Peyer's patch (tissue), 4 donors: ENCODE measurements at places on chromosomes 3 and 15. TPM values are rescaled to one million over a fixed set of nuclear protein-coding genes. Genes with fewer than 3 reads are reported as not detected.

Gene IL17RB
- 37.5 TPM for total RNA-seq

Gene ZNF774
- 8.3 TPM for total RNA-seq

DNA sequence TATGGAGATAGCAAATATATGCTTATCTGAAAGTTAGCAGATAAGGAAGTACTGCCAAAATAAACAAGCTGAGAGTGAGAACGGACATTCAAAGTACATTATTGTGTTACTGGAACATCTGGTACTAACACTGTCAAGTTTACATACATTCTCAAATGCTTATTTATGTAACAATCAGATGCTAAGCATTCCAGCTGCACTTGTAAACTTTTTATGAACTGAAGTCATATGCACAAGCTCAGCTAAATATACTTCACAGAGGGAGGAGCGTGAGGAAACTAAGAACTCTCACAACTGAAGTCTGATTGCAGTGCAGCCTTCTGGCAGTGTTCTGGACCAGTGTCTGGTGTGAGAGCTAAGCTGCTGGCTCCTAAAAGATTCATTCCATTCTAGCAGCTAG is 223.7 kb upstream of the NANOGP8 start:
- H3K4me3 ChIP-seq, result no peak overlapping the region
- no peaks in the 10 kb centered on the region for H3K36me3 ChIP-seq
- no peaks in the 10 kb centered on the region for H3K27me3 ChIP-seq
- no peak for DNase-seq
- peak overlapping the region; percentile 13 for H3K27ac ChIP-seq
- no peaks in the 10 kb centered on the region for H3K4me1 ChIP-seq

GRCh38 chr3:32421991-32422859 is 30.6 kb downstream of the CMTM7 start:
- no peak overlapping the region for H3K4me3 ChIP-seq
- peak; percentile 82 for DNase-seq
- H3K4me1 ChIP-seq, result peaks cover 21% of the 10 kb centered on the region
- H3K36me3 ChIP-seq, result no peaks in the 10 kb centered on the region
- H3K27ac ChIP-seq, result peak overlapping the region; percentile 69

- no peaks in the 10 kb centered on the region for H3K36me3 ChIP-seq
- H3K4me1 ChIP-seq, result no peaks in the 10 kb centered on the region
- H3K27ac ChIP-seq, result no peak overlapping the region
Observed at GRCh38 chr3:45642731-45643152, 46.5 kb upstream of the SACM1L start.

GRCh38 chr3:173411375-173411973 is 13.9 kb downstream of the NLGN1 start:
- H3K4me1 ChIP-seq, result no peaks in the 10 kb centered on the region
- DNase-seq, result no peak
- H3K27ac ChIP-seq, result no peak overlapping the region
- no peaks in the 10 kb centered on the region for H3K36me3 ChIP-seq
- H3K27me3 ChIP-seq, result no peaks in the 10 kb centered on the region

DNA sequence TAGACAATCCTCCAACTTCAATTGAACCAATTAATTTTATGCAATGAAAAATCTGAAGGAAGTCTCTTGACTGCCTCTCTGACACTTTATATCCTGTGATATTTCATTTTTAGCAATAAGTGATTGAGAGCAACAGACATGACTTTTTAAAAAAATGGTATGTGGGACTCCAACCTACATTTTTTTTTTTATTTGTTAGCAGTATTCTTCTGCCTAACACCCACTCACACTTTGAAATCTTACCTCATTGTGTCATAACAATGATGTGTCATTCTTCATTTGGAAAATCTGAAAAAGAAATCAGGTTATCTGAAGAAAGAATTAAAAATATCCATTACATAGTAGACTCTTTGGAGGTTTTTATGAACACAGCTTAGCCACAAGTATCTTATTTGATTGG is 541.3 kb upstream of the KCNMB2 start:
- H3K4me1 ChIP-seq, result no peaks in the 10 kb centered on the region
- no peaks in the 10 kb centered on the region for H3K27me3 ChIP-seq
- H3K4me3 ChIP-seq, result no peak overlapping the region
- no peaks in the 10 kb centered on the region for H3K36me3 ChIP-seq
- H3K27ac ChIP-seq, result no peak overlapping the region
- DNase-seq, result no peak
